Glomerular endothelial cell (primary cell): ENCODE measurements at places on chromosomes 5 and 9.

DNA sequence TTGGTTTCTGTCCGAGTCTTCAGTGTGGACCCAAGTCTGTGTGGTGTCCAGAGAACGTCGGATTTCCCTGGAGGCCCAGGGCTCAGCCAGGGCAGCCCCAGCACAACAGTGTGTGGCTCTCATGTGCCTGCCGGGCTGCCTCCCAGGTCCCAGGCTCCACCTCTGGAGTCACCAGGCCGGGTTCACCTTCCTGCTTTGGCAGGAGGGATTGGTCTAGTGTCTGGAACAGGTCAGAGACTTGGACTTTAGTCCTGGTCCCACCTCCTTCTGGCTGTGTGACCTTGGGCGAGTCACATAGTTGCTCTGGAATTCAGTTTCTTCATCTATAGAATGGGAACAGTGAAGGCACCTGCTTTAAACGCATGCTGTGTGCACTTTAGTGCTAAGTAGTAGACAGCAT lies 3.2 kb downstream of the DOLPP1 start:
- DNase-seq = no peak

DNA sequence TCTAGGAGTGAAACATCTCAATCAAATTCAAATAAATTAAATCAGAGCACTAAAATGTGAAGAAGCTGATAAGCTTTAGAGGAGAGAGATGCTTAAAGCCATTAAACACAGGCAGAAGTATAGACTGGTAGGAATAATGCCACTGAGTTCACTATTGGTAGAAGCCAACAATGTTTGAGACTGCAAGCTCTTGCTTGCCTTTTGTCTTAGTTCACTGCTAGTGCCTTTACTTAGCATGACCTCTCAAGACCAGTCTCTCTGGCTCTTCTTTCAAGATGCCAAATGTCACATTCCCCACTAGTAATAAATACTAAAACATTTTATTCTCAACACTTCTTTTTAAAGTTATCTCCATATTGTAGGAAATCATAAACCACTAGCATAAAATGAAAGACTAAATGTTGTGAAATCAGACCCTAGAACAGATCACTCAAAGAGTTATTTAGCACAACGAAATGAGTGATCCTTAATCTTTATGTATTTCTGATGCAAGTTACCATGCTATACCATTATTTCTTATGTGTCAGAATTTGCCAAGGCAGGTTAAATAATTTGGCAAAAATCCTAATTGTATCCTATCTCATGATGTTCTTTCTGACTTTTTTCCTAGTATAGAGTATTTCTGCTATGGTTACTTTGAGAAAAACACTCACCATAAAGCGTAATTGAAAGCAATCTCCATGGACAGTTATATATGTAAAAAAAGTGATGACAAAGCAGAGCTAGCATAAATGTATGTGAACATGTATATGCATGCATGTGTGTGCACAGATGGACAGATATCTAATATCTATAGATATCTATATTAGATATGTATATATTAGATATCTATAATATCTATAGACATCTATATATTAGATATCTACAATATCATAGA lies 57.5 kb downstream of the PJA2 start:
- DNase-seq = no peak

GRCh38 chr5:116532762-116533525 lies 41.7 kb downstream of the SEMA6A start:
- DNase-seq = no peak

DNA sequence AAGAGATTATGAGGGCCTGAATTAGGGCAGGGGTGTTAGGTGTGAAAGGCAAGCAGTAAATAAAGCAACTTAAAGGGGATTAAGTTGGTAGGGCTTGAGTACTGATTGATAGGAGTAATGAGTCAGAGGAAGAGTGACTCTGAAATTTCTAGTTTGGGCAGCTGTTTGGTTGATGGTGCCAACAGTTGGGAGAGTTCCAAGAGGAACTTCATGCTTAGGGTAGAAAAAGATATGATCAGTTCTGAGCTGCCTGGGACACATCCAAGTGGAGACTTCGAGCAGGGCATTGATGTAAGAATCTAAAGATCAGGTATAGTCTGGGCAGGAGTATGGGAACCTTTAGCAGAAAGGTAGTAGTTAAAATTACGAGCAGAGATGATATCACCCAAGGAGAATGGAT lies 10.2 kb downstream of the MAMDC2 start:
- peak; percentile 47 for DNase-seq

DNA sequence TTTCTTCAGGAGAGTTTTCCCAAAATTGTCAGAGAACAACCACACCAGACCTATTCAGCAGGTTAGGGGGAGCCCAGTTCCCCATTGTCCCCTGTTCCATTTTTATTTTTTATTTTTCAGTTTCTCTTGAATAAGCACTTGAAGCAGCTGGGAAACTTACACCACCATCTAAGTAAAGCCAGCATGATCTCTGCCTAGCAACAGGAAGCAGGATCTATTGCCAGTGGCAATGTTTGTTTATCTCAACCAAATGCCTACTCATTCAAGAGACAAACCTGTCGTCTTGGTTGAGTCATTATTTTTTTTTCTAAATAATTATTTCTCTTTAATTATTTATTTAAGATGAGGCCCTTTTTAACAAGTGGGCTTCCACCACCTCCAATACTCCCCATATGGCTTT lies 379.3 kb downstream of the PLK2 start:
- no peak for DNase-seq

- DNase-seq = no peak
These were observed 23.1 kb upstream of the CNOT6 start for GRCh38 chr5:180470966-180471582.
